ENCODE measurements at places on chromosomes 3 and 15.

DNA sequence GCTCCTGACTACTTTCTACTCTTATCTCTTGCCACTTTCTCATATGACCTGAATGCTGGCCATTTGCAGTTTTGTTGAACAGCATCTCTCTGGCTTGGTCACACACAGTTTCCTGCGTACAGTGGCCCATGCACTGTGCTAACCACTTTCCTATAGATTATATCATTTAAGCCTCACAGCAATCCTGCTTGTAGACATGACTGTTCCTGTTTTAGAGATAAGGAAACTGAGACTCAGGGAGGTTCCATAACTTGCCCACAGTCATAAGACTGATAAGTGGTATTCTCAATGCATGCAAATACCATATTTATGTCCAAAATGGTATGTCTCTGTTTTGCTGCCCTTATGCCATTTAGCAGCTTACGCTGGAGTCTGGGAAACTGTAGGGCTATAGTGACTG, 229.5 kb downstream of the NR1D2 start:
- DNase-seq, result no peak

- DNase-seq, result no peak
These were observed 4.9 kb upstream of the NUP210 start for GRCh38 chr3:13424865-13425617.

- no peak for DNase-seq
These were observed 74.8 kb upstream of the P2RY1 start for GRCh38 chr3:152760024-152760563.

GRCh38 chr15:45231132-45231531, 20.9 kb upstream of the SLC28A2 start:
- DNase-seq, result no peak

- DNase-seq, result no peak
These were observed 137.7 kb downstream of the IGF1R start for GRCh38 chr15:98785807-98786621.

- DNase-seq, result no peak
These were observed 17.7 kb downstream of the IREB2 start for GRCh38 chr15:78455749-78456148.

DNA sequence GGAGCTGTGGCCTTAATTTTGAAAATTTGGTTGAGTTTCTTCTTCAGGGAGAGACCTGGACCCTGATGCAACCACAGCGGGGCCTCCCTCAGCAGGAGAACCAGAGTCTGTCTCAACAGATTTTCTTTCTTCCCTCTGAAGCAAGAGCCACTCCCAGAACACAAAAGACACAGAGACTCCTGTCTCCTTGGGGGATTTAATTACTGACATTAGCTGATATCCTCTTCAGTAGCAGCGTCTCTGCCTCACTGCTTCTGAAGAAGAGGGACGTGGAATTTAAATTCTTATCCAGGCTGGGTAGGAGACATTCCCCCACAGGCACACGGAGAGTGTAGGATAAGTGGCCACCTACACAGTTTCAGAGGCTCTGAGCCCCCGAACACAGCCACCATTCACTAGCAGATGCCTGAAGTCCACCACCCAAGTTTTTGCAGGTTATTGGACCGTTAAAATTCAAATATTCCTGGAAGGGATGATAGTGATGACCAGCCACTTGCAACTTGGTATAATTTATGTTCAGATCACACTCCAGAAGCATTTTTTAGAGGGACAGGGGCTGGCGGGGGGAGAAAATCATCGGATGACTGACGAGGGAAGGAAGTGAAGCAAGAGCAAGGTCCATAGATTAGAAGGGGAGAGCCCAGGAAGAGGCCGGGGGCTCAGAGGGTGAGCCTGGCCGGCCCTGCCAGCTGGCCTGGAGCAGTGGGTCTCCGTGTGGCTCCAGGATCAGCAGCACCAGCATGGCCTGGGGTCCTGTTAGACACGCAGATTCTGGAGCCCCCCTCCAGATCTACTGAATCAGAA, 109.7 kb downstream of the BDH1 start:
- DNase-seq, result no peak

- no peak for DNase-seq
These were observed 513.2 kb upstream of the TBL1XR1 start for GRCh38 chr3:177710506-177710905.

DNA sequence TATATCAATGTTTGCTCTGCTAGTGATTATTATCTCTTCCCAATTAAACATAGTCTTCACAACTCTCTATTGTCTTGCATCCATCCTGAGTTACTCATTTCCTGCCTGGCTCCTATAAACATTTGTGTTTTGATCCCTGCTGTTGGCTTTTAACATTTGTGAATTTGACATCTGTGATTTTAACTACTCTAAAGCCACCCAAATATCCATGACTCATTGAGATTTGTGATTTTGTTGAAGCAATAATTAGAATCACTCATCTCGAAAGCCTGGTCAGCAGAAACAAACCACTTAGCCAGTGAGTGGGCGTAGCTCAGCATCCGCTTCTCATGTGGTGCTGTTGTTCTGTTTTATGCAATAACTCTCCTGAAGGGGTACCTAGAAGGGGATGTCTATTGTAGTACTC, 174.3 kb upstream of the ZBTB20 start:
- peak; percentile 66 for DNase-seq

- no peak for DNase-seq
These were observed 28.8 kb downstream of the PCNP start for GRCh38 chr3:101602731-101603130.

GRCh38 chr15:40782609-40783227, 12.9 kb downstream of the C15orf62 start:
- peak; percentile 22 for DNase-seq

GRCh38 chr15:81339321-81339720, 15.4 kb upstream of the STARD5 start:
- DNase-seq, result no peak

DNA sequence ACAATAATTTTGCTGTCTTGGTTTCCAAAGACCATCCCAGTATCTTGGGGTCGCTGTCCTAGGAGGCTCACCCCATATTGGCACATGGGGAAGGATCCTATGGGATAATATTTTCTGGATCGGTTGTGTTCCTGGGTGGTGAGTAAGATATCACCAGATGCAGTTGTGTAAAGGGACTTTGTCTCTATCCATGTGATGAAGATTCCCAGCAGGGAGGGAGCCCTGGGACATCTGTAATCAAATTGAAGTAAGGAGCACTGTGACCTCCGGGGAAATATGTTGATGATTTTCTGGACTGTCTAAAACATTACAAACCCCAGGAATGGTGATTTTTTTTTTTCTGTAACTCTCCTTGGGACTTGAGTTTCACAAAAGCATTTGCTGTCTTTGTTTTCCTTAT, 36.2 kb upstream of the LRTM1 start:
- no peak for DNase-seq

GRCh38 chr3:66270288-66270687, 49.5 kb downstream of the SLC25A26 start:
- no peak for DNase-seq

DNA sequence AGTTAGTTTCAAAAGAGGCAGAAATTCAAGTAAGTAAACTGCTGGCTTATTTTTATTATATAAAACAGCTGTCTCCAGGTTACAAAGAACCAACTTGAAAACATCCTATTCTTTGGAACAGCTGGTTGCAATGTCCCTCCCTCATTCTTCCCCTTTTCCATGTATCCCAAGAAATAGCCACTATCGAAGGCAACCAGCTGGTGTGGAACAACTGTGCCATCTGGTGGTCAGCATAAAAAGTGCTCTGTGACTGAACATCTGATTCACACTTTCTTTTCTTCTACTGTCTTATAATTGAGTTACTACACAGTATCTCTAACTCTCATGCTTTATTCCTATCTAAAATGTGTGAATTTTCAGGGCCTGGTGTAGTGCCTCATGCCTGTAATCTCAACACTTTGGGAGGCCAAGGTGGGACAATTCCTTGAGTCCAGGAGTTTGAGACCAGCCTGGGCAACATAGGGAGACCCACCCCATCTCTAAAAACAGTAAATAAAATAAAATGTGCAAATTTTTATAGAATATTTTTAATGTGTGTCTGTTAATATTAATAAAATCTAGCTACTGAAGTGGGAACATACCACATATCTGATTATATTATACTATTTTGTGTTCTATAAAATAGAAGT, 9.6 kb downstream of the OSBPL11 start:
- peak; percentile 55 for DNase-seq

- no peak for DNase-seq
These were observed 379.4 kb downstream of the KCNH8 start for GRCh38 chr3:19527746-19528145.

DNA sequence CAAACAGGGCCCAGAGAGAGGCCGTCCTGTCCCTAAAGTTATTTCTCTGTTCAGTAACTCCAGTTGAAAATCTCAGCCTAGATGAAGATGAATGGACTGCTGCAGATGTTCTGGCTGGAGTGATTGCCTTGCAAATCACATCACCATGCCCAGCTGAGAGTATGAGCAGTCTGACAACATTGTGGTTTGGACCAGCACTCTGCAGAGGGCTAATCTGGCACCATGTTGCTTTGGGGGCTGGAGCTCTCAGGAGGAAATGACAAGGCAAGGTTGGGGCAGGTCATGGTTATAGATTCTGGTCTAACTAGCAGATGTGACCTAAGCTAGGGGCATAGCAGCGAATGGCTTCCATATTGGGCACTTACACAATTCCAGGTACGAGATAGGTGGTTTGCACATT, 314.2 kb downstream of the CLSTN2 start:
- no peak for DNase-seq

- DNase-seq, result no peak
These were observed 18.5 kb downstream of the MIX23 start for GRCh38 chr3:122364490-122364889.

GRCh38 chr15:30929064-30929669, 25.5 kb downstream of the FAN1 start:
- DNase-seq, result no peak

DNA sequence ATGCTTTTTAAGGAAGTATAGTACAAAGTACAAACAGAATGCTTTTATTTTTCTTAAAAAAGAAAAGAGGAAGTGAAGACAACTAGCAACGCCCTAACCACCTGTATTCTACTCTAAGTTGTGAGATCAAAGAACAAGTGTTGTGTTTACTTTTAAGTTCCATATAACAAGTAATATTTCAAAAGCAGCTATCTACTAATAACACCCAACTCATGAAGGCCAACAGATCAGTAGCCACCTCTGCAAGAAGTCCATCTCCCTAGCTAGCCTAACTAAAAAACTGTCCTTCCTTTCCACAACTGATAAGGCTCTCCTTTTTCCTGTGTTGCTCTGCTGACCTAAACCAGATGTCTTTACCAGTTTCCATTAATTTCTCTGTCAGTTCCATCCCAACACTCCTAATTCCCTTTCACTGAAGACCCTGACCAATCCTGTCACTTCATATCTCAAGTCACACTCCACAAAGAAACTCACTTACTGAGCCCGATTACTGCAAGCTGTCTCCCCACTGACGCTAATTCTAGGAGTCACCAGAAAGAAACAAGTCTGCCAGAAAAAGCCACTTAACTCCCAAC, 26.9 kb downstream of the PHC3 start:
- DNase-seq, result no peak

DNA sequence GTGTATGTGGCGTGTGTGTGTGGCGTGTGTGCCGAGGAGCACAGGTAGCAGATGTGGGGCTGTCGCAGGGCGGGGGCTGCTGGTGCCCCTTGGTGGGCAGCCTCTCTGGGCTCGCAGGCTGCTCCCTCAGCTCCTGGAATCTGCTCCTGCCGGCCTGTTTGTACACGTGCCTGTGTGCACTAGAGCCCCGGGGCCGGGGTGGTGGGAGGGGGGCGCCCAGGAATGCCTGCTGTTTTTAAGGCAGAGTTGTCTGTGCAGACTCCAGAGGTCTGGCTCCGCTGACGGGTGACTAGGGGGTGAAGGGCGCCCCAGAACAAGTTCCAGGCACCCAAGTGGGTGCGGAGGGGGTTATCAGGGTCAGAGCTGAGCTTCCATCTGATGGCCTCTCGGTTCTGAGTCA, 112.2 kb downstream of the FBLN2 start:
- DNase-seq, result no peak

DNA sequence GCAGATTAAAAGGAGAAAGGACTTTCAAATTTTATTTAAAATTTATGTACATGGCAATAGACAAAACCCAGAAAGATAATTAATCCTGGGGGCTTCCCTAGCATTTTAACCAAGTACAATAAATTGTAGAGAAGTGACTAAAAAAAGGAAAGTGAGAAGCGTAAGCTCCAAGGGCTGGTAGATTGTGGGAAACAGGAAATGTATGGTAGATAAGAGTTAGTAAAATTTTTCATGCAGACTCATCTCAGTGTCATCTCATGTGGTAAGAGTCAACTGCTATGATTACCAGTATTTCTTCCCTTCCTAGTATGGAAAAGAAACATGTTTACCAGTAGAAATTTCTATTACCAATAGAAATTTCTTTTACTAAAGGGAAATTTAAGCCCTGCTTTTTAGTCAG, 464.3 kb upstream of the AGTR1 start:
- DNase-seq, result peak; percentile 77

DNA sequence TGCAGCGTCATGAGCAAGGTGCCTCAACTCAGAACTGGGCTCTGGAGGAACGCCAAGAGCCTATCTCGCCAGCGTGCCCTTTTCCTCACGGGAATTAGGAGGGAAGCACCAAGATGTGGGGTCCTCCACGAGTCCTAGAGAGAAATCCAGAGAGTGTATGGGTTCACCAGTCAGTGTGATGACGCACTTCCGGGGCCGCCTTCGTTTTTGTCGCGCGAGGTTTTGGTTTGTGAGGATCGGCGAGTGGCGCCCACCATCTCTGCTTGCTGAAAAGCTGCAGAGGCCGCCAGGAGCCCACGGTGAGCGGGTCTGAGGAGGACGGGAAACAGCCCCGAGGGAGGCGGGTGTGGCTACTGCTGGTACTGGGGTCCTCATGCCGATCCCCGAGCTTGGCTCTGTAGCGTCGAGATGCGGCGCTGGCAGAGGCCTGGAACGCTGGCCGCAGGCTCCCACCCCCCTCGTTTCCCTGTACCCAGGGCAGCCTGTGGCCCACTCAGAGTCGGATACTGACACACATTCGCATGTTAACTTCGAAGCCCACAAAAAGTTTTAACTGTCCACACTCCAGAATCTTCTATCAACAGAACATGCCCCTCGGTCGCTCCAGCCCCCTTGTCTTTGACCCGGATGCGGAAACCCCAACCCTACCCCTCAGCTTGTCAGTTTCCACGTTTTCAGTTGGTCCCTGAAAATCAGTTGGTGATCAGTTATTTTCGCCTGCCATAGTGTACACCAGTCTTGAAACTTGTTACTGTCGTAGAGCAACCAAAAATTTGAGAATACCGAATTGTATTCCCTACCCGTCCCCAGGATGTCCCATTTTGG, 30.4 kb downstream of the ZNF662 start:
- peak; percentile 47 for DNase-seq

- DNase-seq, result no peak
These were observed 179.7 kb downstream of the ITPR1 start for GRCh38 chr3:4672725-4673275.

GRCh38 chr3:185070491-185071286, 82.2 kb downstream of the C3orf70 start:
- DNase-seq, result peak; percentile 25

DNA sequence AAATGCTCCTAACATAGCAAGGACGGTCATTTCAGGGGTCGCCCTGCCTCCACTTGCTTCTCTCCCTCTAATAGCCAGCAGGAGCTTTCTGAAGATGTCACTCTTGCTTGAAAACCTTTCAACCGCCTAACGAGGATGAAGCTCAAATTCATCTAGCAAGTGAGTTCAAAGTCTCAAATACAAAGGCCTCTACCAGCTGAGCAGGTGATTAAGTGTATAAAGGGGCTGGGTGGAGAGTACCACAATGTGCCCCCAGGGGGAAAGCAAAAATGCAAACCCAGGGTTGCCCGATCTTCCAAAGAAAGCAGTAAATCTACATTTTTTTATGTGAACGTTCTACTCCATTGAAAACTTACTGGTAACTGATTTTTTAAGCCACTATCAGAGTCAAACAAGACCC, 50.4 kb upstream of the GRIP2 start:
- no peak for DNase-seq

GRCh38 chr3:146148468-146148931, 12.5 kb downstream of the PLOD2 start:
- peak; percentile 80 for DNase-seq
